ENCODE measurements at places on chromosomes 5 and 9. TPM values are rescaled to one million over a fixed set of nuclear protein-coding genes. Genes with fewer than 3 reads are reported as not detected.

- DNase-seq: no peak
These were observed 80.8 kb downstream of the SNCAIP start for GRCh38 chr5:122392824-122393223.

DNA sequence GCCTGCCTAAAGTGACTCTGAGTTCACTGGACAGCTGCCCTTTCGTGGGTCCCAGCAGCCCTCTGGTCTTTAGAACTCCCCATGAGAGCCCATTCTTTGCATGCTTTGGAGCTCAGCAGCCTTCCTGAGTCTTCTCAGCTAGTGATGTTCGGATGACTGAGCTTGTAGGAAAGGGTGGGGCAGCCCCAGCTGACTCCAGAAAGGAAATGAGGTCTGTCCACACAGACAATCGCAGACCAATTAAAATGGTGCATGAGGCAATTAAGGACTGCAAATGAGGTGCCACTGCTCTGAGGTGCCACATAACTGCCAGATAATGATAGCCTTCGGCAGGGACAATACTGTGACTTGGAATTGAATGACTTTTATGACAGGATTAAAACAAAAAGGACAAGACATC lies 25.4 kb upstream of the TOMM5 start:
- no peak for DNase-seq

GRCh38 chr5:106093134-106093533 lies 1577.6 kb downstream of the EFNA5 start:
- DNase-seq: no peak

GRCh38 chr9:96172797-96173196 lies 129.2 kb downstream of the HSD17B3 start:
- DNase-seq: no peak

GRCh38 chr5:56963246-56963645 lies 11.3 kb upstream of the MIER3 start:
- no peak for DNase-seq

DNA sequence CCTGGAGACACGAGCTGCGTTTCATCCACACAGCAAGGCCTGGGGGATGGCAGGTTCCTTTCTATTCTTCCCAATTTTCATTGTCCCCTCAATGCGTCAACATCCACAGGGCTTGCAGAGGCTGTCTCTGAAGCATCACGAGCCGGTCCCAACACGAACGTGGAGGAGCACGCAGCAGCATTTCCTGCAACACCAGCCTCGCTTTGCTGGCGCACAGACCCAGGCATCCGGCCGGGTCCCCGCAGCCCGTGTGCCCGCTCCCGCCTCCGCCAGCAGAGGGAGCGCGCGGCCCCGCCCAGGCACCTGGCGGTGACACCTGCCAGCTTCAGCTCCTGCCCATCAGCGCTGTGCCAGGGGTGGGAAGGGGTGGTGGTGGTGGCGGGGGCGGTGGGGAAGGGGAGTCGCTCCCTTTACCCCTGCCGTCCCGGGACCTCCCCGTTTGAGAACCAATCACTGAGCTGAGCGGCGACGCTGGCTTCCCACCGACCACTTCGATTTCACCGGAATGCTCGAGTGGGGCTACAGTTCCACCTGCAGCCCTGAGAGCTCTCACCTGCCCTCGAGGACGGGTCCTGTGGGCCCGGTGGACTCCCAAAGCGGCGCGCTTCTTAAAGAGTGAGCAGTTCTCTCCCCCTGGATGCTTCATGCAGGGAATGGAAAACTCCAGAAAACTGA lies 464.5 kb downstream of the ICE1 start:
- DNase-seq: no peak

DNA sequence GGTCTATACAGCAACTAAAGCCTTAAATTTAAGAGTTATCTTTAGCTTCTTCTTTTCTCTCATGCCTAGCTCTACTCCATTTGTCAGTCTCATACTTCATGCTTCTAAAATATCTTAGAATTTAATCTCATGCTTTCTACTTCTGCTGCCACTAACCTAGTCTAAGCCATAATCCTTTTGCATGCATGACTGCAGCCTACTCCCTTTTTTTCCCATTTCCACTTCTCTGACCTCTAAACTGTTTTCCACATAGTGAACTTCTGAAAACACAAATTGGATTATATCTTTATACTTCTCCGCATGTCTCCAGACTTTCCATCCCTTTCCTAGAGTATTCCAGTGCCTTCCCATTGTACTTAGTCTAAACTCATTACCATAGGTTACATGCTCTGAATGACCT lies 193.0 kb downstream of the XRCC4 start:
- DNase-seq: no peak

DNA sequence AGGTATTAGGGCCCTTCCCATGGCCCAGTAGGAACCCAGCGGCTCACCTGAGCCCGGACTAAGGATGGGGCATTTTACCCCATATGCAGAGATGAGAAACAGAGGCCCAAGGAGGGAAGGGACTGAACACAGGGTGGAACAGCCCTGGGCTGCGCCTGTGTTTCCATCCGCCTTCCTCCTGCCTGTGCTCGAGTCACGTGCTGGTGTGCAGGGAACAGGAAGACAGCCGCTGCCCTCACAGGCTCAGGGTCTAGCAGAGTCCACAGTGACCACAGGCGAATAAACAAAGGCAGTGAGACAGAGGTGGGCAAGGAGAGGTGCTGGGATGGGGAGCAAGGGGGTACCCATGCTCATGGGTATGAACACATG lies 129.4 kb downstream of the C9orf50 start:
- no peak for DNase-seq

GRCh38 chr9:106423575-106423974 lies 439.4 kb upstream of the ZNF462 start:
- DNase-seq: no peak

- DNase-seq: no peak
These were observed 22.8 kb downstream of the RGS3 start for GRCh38 chr9:113486327-113486726.

GRCh38 chr5:136109453-136110135 lies 23.1 kb upstream of the SMAD5 start:
- no peak for DNase-seq

DNA sequence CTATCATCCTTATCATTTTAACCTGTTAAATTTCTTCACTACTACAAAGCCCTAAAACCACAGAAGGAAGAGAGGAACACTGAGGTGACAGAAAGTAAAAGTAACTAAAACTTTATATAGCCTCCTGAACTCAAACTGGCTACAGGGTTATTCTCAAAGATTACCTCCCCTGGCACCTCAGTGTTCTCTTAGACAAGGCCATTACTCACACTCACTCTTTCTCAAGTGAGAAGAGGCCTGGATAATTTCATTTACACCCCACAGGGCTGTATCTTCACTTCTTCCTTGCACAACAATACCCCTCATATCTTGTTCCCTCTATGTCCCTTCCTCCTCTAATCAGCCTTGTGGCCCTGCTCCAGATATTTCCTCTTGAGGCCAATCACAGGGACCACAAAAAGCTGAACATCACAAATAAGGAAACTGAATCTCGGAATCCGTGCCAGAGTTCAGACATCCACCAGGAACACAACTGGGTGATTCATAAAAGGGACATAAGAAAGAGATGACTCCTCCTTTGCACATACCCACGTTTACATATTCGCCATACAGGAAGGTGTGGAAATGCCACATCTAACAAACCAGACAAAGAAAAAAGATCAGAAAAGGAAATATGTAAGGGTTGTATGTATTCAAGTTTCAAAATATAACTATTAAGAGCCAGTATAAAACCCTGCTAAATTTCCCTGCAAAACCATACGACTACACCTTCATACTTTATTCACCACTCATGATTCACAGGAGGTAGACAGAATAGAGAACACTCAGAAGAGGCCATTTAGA lies 1.7 kb upstream of the KLHL3 start:
- no peak for DNase-seq

DNA sequence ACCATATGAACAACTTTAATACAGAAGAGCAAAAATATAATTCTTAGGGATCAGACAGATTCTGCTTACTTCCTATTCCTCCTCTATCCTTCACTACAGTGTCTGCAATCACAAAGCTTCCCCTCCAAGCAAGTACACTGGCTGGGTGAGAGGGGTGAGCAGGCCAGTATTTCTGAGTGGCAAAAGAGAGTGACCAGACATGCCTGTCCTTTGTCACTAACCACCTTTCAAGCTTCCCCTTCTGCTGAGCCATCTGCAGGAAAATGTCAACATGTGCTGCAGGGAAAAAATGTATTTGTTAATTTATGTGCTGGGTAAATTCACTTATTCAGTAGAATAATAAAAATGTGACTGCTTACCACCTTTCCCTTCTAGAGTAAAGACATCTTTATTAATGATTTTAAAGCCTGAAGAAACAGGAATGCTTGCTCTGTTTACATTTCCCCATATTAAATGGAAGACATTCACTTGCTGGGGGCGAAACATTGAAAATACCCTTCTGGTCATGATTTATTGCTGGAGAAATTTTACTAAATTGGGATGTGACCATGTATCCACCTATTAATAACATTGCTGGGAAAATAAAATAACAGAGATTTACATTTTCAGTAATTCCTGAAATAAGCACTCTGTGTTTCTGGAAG lies 84.9 kb downstream of the SPOCK1 start:
- no peak for DNase-seq

DNA sequence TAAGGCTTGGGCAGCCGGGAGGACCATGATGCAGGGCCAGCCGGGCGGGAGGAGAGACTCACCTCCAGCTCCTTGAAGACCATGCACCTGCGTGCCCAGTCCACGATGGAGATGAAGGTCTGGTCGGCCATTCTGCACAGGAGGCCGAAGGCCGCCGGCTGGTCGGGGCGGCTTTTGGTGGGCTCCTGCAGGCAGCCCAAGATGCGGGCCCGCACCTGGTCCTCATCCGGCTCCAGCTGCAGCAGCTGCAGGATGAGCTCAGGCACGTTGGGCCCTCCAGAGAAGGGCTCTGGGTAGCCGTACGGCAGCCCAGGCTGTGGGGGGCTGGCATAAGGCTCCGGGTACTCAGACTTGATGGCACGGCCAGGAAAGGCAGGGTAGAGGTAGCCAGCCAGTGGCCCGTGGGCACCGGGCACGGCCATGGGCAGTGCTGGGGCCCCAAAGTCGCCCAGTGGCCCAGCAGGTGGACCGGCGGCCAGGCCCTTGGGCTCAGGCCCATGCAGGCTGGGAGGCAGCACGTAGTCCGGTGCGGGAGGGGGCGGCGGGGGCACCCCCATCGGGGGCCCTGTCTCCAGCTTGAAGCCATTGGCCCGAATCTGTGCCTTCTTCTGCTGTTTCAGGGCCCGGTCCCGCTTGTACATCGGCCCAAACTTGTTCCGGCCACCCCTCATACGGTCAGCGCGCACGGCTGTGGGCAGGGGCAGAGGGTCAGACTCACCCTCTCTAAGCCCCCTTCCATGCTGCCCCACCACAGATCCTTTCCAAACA lies 7.0 kb downstream of the NR5A1 start:
- DNase-seq: no peak

DNA sequence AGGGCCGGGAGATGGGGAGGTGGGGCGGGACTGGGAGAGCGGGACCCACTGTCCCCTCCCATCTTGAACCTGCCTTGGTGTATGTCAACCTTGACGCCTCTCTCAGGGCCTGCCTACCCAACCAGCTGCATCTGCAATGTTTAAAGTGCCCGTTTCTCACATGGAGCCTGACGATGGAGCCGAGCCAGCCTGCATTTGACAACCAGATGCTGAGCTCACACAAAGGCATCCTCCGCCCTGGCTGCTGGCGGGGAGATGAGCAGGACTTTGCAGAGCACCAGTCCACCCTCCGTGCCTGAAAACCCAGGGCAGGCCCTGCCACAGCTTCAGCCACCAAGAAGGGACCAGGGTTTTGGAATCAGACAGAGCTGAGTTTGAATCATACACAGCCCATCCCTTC lies 141.1 kb upstream of the SMIM23 start:
- no peak for DNase-seq

The MINAR2 gene
- polyA plus RNA-seq: not detected

The NOTCH1 gene
- polyA plus RNA-seq: 6.1 TPM

The PCDHA9 gene
- 0.01 TPM for polyA plus RNA-seq

The NRARP gene
- 0.43 TPM for polyA plus RNA-seq

The TMEM171 gene
- polyA plus RNA-seq: 10.3 TPM

The SPATA9 gene
- polyA plus RNA-seq: not detected
